ENCODE measurements at places on chromosomes 3 and 15.

GRCh38 chr15:96699871-96700401 is 369.4 kb downstream of the NR2F2 start:
- DNase-seq, result no peak

DNA sequence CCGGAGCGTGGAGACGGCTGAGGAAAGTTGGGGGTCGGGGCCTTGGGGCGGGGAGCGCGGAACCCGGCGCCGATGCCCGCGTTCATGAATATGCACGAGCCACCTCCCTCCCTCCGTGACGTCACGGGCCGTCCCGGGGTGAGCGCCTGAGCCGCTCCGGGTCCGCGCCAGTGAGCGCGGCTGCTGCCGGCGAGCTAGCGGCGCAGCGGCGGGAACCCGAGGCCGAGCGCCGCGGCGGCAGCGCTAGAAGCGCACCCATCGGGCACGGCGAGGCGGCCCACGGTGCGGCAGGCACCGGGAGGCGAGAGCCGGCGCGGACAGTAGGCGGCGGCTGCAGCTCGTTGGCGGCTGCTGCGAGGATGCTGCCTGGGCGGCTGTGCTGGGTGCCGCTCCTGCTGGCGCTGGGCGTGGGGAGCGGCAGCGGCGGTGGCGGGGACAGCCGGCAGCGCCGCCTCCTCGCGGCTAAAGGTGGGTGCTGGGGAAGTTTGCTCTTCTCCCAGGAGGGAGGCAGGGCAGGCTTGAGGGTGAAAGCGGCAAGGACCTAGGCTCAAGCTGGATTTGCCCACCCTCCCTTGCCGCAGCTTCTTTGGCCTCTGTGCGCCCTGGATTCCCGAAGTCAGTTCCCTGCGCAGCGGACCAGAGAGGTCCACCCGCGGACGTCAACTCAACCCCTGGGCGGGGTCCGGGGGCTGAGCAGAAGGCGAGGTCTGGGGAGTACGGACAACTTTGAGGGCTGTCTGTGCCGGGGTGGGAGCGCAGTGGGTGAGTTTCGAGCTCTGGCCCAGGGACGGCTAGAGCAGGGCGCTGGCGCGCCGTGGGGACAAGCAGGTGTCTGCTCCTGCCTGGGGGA is at the start of gene CLSTN2:
Gene CLSTN2, plus strand, starts transcription at position 170 of the 850 bp plus-strand sequence.
- DNase-seq, result no peak

DNA sequence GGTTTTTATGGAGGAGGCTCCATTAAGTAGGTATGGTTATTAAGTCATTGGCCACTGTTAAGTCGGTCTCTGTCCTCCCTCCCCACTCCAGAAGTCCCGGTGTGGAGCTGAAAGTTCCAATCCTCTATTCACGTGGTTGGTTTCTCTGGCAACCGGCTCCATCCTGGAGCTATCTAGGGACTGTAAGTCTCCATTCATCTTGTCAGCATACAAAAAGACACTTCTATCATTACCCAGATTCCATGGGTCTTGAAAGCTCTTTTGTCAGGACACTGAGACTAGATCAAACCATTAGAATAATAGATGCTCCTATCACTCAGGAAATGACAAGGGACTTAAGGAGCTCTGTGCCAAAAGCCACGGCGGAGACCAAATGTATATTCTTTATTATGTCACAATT is 110.3 kb downstream of the PIK3CB start:
- no peak for DNase-seq

DNA sequence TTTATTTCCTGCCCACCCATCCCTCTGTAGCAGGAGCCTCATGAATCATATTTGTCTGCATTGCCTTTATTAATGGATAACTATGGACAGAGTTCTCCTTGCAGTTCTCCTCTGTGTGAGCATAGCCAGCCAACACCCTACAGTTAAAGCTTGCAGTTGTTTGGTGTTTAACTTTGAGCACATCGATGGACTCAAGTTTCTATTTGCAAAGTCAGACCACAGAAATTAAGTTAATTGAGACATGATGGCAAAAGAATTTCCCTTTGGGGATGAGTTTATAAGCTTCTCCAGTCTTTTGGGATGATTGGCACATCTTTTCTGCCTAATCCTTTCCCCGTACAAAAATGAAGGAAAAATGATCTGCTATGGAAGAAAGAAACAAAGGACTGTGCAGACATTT is 398.9 kb upstream of the THBS1 start:
- no peak for DNase-seq

DNA sequence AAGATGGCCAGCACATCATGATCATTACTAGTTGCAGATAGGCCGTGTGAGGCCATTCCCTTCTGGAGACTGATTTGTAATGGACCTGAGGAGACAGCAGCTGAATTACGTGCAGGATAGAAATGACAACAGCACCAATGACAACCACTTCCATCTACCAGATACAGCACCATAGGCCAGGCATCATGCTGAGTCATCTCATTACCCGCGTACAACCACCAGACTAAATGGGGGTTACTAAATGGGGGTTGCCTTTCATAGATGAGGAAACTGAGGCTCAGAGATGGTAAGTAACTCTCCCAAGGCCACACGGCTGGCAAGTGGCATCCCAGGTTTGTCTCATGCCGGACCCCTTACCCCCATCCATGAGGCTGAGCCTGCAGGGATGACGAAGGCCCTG is 32.8 kb upstream of the FAM107A start:
- no peak for DNase-seq

DNA sequence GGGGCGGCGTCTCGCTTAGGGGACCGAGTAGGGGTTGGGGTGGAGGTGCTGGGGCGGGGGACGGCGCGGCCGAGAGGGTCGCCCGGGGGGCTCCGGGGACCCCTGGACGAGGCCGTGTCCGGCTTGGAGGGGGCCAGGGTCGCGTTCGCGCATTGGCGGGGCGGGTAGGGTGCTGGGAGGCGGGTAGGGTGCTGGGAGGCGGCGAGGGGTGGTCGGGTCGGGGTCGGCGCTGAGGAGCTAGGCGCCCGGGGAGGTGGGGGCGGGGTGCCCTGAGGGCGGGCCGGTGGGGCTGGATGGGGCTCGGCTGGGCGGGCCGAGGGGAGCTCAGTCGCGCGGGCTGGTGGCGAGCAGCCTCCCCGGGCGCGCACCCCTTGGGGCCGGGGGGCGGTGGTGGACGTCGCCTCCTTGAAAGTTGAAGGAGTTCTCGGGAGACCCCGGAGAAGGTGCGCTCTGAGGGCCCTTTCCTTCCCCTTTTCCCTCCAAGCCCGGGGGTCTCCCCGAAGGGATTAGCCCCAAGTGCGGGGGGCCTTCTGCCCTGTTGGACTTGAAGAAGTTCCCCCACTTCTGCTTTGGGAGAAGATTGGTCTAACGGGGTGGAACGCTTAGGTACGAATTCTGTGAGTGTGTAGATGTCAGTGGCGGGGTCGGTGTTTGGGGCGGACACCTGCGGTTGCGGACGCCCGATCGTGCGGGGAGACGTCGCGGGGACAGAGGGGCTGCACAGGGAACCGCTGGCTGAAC is 543 bp downstream of the MEF2A start:
- DNase-seq, result no peak

DNA sequence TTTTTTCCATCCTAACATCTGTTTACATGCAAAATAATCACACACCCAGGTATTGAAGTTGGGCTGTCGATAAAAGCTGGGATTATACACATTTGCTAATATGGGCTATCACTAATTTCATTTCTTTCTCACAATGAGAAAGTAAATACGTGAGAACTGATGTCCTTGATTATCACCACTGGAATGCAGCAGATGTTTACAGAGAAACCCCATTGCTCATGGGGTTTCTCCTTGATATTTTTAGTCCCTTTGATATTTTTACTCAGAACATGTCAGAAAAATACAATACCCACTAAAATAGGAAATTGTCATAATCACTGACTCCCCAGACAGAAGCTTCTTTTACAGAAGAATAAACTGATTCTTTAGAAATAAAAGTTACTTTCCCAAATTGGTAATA is 535.1 kb upstream of the CCDC54 start:
- no peak for DNase-seq

GRCh38 chr15:65082303-65082953 is 5.9 kb downstream of the KBTBD13 start:
- no peak for DNase-seq

- DNase-seq, result no peak
These were observed 15.8 kb downstream of the ABHD17C start for GRCh38 chr15:80710635-80711554.

DNA sequence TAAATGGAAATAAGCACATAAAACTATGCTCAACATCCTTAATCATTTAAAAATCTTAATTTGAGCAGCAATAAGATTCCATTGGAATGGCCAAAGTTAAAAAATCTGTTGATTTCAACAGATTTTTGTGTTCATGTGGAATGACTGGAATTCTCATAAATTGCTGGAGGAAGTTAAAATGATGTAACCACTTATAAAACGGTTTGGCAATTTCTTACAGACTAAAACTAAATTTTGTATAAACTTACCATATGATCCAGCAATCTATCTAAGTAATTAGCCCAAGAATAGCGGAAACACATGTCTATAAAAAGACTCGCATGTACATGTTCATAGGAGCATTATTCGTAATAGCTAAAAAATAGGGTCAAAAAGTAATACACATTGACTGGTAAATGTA is 1713.6 kb downstream of the SI start:
- no peak for DNase-seq

DNA sequence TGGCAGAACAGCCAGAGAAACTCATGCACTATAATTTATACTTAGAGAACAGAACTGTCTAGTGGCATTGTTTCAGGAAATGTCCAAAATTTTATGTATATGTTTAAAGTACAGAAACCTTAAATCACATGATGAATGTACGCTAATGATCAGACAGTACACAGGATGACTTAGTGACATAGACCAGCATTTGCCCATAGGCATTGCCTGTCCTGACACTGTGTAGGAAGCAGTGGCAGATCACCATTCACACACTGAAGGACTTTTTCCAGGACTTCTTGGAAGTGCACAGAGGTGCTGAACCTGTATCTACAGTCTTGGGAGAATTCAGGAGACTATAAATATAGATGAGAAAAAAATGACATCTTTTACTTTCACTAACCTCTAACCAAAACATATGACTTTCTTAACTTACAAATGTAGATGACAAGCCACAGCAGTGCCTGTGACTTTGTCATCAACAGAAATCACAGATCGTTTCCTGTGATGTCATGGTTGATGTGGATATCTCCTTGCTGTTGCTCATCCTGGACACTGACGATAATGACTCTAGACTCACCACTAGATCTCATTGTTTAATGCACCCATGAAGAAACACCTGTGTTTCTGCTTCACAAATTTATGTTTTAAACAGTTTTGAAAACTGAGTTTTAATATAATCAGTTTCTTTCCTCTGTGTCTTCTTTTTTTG is 183.2 kb downstream of the CACNA2D3 start:
- DNase-seq, result no peak

GRCh38 chr3:188194332-188194731 is 40.4 kb downstream of the LPP start:
- no peak for DNase-seq

GRCh38 chr3:63051920-63052319 is 176.7 kb upstream of the CADPS start:
- no peak for DNase-seq

DNA sequence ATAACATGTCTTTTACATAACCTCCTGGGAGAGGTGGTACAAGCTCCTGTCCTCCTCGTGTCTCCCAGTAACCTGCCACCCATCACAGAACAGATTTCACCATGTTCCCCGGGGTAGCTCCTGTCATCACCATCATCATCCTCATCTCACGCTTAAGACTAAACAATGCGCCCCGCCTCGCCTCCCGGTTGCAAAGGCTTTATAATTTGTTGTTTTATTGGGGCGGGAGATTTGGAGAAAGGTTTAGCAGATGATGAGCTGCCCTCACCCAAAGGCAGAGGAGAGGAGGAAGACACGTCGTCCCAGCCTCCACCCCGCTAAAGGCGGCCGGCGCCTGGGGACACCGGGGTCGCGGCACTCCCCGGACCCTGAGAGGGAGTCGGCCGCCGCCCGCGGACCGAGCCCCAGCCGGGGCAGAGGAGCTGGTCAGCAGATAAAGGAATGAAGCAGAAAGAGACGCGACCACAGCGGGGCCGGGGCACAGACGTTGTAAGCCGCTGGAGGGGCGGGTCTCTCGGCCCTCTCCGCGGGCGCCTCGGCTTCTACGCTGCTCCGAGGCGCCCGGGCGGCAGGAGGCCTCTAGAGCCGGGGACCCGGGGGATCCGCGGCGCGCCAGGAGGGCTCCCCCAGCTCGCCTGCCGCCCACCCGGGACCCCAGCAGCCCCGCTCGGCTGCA is 589 bp downstream of the HERC1 start:
- DNase-seq, result no peak

GRCh38 chr3:175111036-175111435 is 251.9 kb downstream of the NAALADL2 start:
- DNase-seq, result no peak

DNA sequence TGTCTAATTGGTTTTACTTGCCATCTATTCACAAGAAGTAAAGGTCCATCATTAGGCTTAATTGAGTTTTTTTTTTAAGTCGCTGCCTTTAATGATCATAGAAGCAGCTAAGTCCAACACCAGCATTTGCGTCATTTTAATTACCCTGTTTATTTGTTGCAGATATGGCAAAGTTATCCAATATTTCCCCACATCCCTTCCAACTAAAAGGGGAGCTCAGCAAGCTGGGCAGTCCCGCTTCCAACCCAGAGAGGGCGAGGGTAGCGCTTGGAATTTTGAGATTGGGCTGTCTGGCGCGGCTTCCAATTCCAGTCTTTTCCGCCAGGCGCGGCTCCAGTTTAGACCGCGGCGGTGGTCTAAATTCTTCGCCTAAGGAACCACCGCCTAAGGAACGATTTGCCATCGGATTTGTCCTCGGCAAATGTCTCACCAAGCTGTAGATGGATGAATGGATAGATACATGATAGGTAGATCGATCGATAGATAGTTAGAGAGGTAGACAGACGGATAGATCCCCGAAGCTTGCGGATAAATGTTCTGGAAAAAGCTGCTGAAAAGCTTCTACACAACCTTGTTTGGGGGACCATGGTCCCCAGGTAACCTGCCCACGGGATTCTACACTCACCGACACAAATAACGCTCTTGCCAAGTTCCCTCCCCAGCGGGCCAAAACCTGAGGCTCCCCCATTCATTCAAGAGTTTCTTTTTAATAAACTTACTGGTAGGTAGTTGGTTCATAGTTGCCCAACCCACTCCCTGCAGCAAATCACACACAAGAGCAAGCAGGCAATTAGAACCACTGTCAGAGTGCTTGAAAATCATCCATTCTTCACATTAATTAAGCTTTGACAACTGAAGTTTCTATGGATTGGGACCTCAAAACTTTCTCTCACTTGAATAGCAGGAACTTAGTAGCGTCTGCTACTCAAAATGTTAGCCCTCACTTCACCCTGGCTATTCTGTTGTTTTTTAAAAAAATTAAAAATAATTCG is 49.1 kb downstream of the ZIC4 start:
- no peak for DNase-seq

GRCh38 chr3:134542287-134542958 is 56.6 kb downstream of the CEP63 start:
- DNase-seq, result no peak

- no peak for DNase-seq
These were observed 14.6 kb downstream of the IVD start for GRCh38 chr15:40420071-40420713.

GRCh38 chr3:120440001-120440703 is 10.6 kb downstream of the FSTL1 start:
- DNase-seq, result no peak

DNA sequence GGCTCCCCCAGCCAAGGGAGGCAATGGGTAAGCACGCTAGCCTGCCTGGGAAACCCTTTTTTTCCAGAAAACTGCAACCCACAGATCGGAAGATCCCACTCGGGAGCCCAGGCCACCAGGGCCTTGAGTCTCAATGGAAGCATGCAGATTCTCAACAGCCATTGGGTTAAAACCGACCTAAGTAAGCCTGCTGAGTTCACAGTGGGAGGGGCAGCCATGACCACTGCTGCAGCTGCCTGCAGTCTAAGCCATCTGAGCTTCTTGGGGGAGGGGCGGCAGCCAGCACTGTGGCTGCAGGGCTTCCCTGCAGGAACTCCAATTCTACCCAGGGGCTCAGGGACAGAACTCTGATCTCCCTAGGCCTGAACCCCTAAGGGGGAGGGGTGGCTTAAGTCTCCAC is 82.0 kb downstream of the DPPA2 start:
- DNase-seq, result no peak

Measured in stimulated activated CD8-positive, alpha-beta memory T cell treated with anti-CD3 and anti-CD28 coated beads, Interleukin-4, amount 100 ng/mL, for 1 hour (primary cell).